ENCODE measurements at places on chromosomes 13 and 19. TPM values are rescaled to one million over a fixed set of nuclear protein-coding genes. Genes with fewer than 3 reads are reported as not detected.

Gene ZNF681
- 9.7 TPM for total RNA-seq

Gene CNFN
- total RNA-seq: not detected

Gene ZNF541
- 0.44 TPM for total RNA-seq

Gene ZNF177
- 10.3 TPM for total RNA-seq

Gene SLITRK5
- total RNA-seq: 12.2 TPM

Gene ADGRE3
- 0.16 TPM for total RNA-seq

Gene BST2
- total RNA-seq: 4.5 TPM

Gene KEAP1
- total RNA-seq: 56.5 TPM

Gene MIA
- 3.4 TPM for total RNA-seq

Gene LHB
- total RNA-seq: not detected

Gene LRRC8E
- 0.33 TPM for total RNA-seq

Gene ZNF414
- total RNA-seq: 19.9 TPM

Gene MBD3L2
- not detected for total RNA-seq

Gene GZMM
- total RNA-seq: not detected

Gene FBXO27
- 9.3 TPM for total RNA-seq

Gene LSM4
- total RNA-seq: 99.8 TPM

Gene COL4A1
- total RNA-seq: 465 TPM

Gene ZFR2
- total RNA-seq: 7.1 TPM

Gene METTL21C
- 2.9 TPM for total RNA-seq

Gene CAMSAP3
- 13.7 TPM for total RNA-seq

Gene ANGPTL8
- 1.4 TPM for total RNA-seq

Gene RFPL4A
- not detected for total RNA-seq

Gene CRX
- 229 TPM for total RNA-seq

Gene ZNF571
- total RNA-seq: 31.7 TPM

Gene C19orf25
- 30.6 TPM for total RNA-seq

Gene ZNF529
- total RNA-seq: 48.1 TPM

Gene NTF4
- 0.93 TPM for total RNA-seq

Gene S1PR2
- total RNA-seq: 8.9 TPM

Gene CUL4A
- total RNA-seq: 87.0 TPM

Gene CASP14
- 0.27 TPM for total RNA-seq

Gene PLPP2
- total RNA-seq: 12.6 TPM

Gene ATP4A
- total RNA-seq: not detected

Gene PTBP1
- 113 TPM for total RNA-seq

Gene CFAP97D2
- total RNA-seq: not detected

Gene PTGIR
- total RNA-seq: 2.5 TPM

Gene ECSIT
- 43.5 TPM for total RNA-seq

Gene CGB5
- not detected for total RNA-seq

Gene NKG7
- total RNA-seq: 1.1 TPM

Gene ZNF568
- total RNA-seq: 36.0 TPM

Gene ZFP14
- total RNA-seq: 33.5 TPM

Gene MICOS13
- 16.9 TPM for total RNA-seq

Gene SLC10A2
- total RNA-seq: not detected

Gene TUBB4A
- total RNA-seq: 51.8 TPM

Gene CGB8
- total RNA-seq: not detected

Gene KCTD4
- 0.77 TPM for total RNA-seq

Gene F10
- 22.7 TPM for total RNA-seq

Gene SIGLEC12
- not detected for total RNA-seq

Gene CALM3
- 277 TPM for total RNA-seq

Gene AMER2
- total RNA-seq: 336 TPM

Gene WDR87
- not detected for total RNA-seq

Gene FCGBP
- 3.5 TPM for total RNA-seq

Gene C2CD4C
- total RNA-seq: 3.8 TPM

Measured in camera-type eye (tissue), 1 donor.